A172 (cell line): ENCODE measurements at places on chromosomes 3 and 15. TPM values are rescaled to one million over a fixed set of nuclear protein-coding genes. Genes with fewer than 3 reads are reported as not detected.

The RTP1 gene
- total RNA-seq, result not detected in 2 replicates

The DNAH12 gene
- total RNA-seq, result 0.12 TPM in 1 of 2 replicates, not detected in the other

The STRIT1 gene
- not detected in 2 replicates for total RNA-seq

The GOLIM4 gene
- 55.2 and 63.9 TPM in 2 replicates for total RNA-seq

The FAM174B gene
- total RNA-seq, result 0.81 and 3.8 TPM in 2 replicates

The DUOXA2 gene
- total RNA-seq, result not detected in 2 replicates

The ATRIP gene
- total RNA-seq, result 8.1 and 14.6 TPM in 2 replicates

The ARGFX gene
- not detected in 2 replicates for total RNA-seq

The FANCD2OS gene
- total RNA-seq, result not detected in 2 replicates

The POTEB3 gene
- not detected in 2 replicates for total RNA-seq

The ZNF80 gene
- total RNA-seq, result not detected in 2 replicates

The SPATA12 gene
- 0.47 and 1.9 TPM in 2 replicates for total RNA-seq

The SLC38A3 gene
- 0.74 TPM in 1 of 2 replicates, not detected in the other for total RNA-seq

The IFT122 gene
- 21.5 and 22.3 TPM in 2 replicates for total RNA-seq

The UROC1 gene
- total RNA-seq, result not detected in 2 replicates

The FEM1B gene
- 24.7 and 26.9 TPM in 2 replicates for total RNA-seq

The NR1I2 gene
- not detected in 2 replicates for total RNA-seq

The AADACL2 gene
- not detected in 2 replicates for total RNA-seq

DNA sequence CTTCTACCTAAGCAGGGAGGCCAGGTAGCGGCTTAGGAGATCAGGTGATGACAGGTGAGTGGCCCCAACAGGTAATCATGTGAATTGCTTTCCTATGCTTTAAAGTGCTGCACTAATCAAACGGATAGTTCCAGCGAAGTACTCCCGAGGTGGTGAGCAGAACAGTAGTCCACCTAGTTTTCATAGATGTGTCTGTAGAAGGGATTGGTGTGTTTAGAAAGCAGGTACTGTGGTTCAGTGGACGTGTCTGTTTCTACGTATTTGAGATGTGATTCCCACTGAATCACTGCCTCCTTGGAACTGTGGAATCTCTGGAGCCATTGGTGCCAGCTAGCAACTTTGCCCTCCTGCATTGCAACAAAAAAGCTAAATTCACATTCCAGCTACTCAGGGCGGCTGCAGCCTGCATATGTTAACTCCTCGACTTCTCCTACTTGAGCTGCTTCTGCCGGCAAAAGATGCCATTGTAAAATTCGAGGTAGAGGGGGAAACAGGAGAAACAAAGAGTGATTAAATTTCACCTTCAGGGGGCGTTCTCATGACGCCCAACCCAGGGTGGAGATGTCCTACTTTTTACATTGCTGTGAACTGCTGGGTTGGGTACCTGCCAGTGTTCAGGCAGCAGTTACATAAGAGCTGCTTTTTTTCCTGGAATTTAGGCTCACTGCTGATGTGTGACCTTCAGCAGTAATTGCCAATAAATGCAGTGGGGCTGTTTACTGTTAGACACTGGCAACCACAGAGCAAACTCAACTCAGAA is 227.3 kb downstream of the ITPR1 start:
- DNase-seq, result peak; percentile 89

DNA sequence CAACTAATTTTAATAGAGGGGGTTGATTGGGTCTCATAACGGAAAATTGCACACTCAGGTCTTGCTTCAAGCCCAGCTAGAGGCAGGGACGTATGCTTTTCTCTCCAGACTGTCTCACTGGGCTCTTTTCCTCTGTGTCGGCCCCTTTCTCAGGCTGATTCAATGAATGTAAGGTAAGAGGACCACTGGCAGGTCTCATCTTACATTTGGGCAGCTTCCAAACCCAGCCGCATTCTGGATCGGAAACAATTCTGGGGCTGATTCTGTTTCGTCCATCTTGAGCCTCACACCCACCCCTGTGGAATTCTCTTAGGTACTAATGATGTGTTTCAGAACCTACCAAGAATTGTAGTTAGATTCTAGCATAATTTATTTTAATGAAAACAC is 40.7 kb downstream of the TMEM212 start:
- DNase-seq, result no peak

GRCh38 chr3:4582624-4583023 is 89.5 kb downstream of the ITPR1 start:
- no peak for DNase-seq

DNA sequence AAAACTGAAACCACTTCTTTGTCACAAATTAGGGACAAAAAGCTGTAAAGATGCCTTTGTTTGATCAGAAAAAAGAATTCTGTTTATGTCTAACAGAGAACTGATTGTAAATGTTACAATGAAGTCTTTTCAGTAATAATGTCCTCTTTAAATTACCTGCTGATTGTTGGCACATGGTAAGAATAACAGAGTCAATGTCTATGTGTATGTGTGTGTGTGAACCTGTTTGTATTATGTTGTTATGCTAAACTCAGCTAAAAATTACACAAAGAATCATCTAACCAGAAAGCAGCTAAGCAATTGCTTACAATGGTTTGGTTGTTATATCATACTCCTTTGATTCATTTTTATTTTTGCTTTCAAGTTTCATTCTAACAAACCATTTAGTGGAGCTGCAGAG is 159.1 kb upstream of the PDZRN3 start:
- no peak for DNase-seq

DNA sequence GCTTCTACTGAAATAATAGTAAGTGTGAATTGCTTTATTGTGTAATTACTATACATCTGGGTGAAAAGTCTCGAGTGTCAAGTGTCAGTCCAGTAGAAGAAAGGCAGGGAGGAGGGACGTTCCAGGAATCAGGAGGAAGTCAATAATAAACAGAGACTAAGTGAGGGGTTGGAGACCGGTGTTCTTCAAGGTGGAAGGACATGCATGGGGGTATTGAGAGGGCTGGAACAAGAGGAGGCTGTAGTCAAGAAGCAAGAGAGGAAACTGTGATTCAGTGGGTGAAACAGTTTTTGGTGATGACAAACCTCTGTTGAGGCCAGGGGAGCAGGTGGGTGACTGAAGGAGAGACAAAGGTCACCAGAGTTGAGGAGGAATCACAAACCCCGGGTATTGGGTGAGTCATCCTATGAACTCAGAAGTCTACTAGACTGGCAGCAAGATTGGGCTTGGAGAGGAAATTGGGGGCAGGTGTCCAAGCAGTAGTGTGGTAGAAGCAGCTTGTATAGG is 11.6 kb upstream of the SCAMP5 start:
- DNase-seq, result peak; percentile 68

- no peak for DNase-seq
Observed at GRCh38 chr3:2661078-2661477, 449.1 kb downstream of the IL5RA start.

DNA sequence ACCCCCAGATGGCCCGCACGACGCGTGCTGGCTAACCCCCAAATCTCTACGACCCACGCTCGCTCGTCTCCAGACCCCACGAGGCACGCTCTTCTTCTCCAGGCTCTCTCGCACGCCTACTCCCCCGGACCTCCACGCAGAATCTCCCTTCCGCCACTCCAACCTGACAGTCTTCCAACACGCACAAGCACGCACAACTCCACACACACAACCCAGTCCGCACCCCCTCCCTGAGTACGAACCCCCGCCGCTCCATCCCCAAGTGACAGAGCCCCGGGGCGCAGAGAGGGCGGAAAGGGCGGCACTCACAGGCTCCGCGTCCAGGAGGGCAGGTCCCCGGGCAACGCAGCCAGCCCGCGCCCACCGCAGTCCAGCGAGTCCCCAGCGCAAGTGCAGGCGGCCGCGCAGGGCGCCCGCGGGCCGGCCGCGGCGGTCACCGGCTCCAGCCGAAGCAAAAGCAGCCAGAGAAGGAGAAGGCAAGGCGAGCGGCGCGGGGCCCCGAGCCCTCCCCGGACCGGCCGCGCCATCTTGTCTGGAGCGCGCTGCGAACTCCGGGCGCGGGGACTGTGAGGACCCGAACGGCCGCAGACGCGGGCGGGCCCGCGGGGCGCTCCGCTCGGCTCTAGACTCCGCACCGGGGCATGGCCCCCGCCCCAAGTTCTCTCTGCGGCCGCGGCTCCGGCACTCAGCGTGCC is 794 bp downstream of the LRIG1 start:
- DNase-seq, result no peak

DNA sequence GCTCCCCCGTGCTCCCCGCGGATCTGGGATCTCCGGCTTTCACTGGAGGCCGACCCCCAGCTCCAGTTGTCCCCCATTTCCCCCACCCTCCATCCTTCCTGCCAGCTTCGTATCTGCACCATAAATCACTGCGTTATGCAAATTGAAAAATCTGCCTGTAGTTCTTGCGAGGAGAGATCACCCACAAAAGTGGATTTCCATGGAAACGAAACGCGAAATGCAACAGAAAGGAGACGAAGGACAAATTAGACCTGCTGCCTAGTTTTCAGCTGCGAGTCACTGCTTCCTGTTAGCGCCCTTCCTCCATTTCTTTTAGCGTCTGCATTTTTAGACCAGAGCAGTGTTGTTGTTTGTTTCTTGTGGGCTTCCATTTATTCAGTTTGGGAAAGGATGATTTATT is 127.1 kb upstream of the ATP10A start:
- DNase-seq, result no peak

DNA sequence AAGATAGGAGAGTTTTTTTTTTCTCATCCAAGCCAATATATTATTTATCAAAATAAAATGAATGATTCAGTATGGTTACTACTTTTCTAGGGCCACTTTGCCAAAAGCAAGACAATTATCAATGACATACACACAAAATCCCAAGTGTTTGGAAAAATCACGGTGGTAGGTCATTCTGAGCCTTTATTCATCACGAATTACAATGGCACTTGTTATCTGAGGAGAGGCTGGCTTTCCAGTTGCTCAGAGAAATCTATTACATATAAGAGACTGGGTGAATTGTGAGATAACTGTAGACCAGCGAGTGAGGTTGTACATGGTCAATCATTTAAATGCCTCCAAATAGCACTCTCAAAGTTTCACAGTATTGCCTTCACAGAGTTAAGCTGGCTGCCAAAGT is 20.4 kb upstream of the FGF12 start:
- no peak for DNase-seq

DNA sequence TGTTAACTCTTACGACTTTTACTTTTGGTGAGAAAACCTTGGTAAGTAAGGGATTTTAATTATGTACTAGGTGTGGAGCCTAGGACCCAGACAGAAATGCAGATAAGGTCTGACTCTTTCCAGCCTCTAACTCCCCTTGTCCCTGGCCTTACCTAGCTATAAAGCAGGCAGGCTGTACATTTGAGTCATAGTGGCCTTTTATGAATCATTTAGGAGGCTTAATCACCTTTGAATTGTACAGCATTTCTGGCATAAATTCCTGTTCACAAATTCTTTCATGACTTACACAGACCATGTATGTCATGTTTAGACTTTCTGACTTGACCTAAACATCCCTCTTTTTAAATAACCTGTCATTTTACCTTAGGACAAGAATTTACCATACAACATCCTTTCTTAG is 47.4 kb downstream of the CHCHD4 start:
- DNase-seq, result no peak

- no peak for DNase-seq
Observed at GRCh38 chr3:48686538-48687219, 964 bp upstream of the NCKIPSD start.

DNA sequence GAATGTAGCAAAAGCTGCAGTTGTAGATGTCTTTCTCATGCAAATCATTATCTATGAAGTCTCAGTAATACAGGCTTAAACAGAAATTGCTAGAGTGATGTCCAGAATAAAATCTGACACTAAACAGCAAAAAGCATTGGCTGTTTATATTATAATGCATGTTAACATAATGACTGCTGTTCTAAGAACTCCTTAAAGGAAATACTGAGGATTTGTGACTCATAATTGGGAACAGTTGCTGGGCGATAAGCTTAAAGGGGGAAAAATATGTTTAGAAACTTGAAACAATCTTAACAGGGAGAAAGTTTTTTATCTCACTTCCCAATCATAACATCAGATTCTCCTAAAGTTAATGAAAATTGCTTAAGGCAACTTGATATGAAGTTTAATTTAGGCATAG is 17.5 kb downstream of the TIPARP start:
- DNase-seq, result peak; percentile 45

DNA sequence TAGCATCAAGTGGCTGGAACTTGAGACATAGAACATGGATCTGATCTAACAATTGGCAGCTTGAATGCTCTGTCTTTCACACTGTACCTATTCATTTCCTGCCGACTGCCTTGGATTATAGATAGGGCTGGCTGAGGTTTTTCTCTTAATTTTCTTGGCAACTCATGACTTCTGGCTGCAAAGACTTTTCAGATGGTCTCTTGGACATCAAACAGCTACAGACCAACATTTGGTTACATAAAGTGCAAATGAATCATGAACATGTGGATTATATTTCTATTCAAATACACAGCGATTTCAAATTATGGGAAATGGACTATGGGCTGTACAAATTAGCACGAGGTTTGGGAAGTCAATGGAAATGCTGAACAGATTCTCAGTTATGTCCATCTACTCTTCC is 26.2 kb upstream of the IL16 start:
- no peak for DNase-seq

DNA sequence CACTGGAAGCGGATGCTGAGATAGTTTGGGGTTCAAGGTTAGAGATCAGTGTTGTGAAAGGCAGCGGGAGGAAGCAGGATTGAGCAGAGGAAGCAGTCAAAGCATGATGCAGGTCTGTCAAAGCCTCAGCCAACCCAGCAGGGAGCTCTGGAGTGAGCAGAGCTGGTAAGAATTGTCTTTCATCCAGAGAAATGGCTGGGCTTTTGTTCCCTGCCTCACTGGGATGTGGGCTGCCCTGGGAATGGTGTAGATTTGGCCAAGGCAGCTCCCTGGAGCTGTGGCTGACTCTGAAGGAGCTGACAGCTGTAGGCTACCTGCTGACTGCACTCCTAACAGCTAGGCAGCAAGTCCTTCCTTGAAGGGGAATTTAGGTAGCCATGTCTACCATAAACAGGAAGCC is 61.9 kb upstream of the STXBP5L start:
- DNase-seq, result no peak

DNA sequence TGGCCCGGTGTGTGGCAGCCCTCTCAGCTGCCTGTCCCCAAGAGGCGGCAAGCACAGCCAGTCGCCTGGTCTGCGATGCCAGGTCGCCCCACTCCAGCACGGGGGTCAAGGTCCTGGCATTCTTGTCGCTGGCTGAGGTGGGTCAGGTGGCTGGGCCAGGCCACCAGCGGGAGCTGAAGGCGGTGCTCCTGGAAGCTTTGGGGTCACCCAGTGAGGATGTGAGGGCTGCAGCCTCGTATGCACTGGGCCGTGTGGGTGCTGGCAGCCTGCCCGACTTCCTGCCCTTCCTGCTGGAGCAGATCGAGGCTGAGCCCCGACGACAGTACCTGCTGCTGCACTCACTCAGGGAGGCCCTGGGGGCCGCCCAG is 20.8 kb downstream of the CAND2 start:
- DNase-seq, result no peak

DNA sequence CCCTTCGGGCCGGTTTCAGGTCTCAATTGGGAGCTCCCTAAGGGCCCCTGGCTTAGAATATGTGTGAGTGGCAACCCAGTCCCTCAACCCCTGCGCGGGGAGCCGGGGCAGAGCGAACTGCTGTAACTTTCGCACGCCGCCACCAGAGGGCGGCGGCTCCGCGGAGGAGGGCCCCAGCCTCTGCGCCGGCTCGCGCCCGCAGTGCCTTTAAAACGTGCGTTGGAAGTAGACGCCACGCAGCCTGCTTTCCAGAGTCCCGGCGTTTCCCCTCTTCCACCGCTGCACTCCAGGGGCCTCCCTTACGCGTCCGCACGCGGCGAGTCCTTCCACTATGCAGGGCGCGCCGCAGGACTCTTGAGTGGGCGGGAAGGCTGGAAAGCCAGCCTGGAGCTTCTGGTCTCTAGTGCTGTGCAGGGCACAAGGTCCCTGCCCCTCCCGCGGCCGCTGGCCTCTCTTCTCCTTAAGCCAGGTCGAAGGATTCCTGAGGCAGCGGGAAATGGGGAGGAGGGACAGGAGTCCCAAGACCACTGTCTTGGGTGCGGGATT is 23.7 kb upstream of the RNU6-1 start:
- peak; percentile 41 for DNase-seq

GRCh38 chr15:57326196-57326595 is 50.1 kb upstream of the CGNL1 start:
- no peak for DNase-seq
